Activated effector memory CD4-positive, alpha-beta T cell treated with Interleukin-2 at 50 U/mL for 16 hours (primary cell): ENCODE measurements at places on chromosomes 4 and X.

GRCh38 chr4:174154215-174154854 lies 129.1 kb downstream of the FBXO8 start:
- DNase-seq: no peak

GRCh38 chr4:90546114-90546513 lies 418.9 kb downstream of the CCSER1 start:
- DNase-seq: no peak

DNA sequence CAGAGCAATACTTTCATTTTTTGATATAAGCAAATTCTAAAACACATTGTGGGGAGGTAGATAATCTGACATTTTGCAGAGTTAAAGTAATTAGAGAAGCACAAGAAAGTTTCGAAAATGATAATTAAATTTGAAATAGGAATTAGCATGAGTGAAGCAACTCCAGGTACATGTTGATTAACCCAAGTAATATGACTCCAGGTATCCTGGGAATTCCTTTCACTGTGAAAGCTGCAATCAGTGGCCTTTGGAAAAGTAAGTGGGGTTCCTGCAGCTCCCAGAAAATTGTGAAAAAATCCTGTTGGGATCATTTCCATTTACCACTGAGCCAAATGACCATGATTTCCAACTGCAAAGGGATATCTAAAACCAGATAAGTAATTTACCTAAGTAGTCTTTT lies 26.0 kb upstream of the CXCL2 start:
- no peak for DNase-seq

GRCh38 chrX:386768-387575 lies at the start of gene PPP2R3B:
Gene PPP2R3B, minus strand, starts transcription at chrX:386907. Its CDS starts 216 bp downstream, at chrX:386691.
- peak; percentile 98 for DNase-seq

- no peak for DNase-seq
Measured at GRCh38 chrX:151448509-151448908, 51.5 kb downstream of the VMA21 start.

- no peak for DNase-seq
Measured at GRCh38 chr4:185716577-185717376, 95.2 kb downstream of the SORBS2 start.

DNA sequence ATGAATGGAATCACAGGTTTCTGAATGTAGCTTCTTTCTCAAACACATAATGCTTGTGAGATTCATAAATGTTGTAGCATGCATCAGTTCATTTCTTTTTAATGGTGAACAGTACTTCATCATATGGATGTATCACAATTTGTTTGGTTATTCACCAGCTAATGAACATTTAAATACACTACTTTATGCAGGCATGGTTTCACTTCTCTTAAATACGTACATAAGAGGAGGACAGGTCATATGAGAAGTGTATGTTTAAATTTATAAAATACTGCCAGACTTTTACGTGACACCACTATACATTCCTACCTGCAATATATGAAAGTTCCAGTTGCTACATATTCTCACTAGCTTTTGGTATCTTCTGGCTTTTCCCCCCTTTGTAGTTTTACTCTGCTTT lies 65.4 kb downstream of the ANKRD17 start:
- no peak for DNase-seq

- no peak for DNase-seq
Measured at GRCh38 chrX:18890724-18891547, 93.0 kb downstream of the PHKA2 start.
